ENCODE measurements at places on chromosomes 2 and 18.

DNA sequence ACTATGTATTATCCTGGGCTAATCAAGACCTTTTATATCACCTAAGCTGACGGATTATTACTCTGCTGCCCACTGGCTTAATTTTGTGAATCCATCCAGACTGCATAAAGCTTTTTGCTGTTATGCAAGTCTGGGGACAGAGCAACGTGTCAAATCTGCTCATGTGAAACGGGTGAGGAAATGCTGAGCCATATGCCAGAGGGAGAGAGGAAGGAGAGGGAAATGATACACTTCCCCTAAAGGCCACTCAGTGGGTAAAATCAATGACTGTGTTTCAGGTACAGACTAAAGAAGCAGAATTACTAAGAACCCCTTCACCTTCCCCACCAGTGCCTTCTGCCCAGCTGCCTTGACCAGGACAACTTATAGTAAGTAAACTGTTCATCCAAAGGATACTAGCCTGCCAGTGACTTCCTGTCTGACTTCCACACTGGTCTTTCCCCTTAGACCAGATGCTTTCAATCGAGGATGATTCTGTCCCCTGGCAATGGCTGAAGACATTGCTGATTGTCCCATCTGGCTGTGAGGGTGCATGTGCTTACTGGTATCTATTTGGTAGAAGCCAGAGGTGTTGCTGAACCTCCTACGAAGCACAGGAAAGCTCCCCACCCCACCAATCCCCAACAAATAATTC, 43.0 kb downstream of the STAT1 start:
- no peak for DNase-seq

DNA sequence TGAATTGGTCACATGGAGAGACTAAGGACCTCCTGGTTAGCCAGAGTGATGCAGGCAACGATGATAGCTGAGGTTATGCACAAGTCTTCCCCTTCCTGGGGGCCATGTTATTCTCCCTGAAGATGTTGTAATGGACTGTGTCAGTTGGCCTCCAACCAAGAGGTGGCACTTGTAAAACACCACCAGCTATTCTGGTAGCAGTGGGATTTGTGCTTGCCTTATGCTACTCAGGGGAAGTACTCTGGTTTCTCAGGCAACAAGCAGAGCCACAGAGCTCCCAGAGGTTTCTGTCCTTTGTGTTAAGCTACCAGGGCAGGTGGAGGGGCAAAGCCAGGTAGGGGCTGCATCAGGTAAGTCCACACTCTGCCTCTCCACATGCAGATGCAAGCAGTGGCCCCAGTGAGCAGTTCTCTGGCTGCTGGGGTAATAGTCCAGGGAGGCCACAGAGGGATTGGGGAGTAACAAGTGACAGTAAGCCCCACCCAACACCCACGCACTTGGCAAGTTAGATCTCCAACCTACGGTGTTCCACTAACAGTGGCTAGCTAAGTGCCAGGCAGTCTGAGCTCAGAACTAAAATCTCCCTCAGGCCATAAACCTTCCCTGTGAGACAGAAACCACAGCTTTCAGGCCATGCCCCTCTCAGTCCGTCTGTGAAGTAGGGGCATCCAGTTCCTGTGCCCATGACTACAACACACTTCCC, 99.7 kb downstream of the RND3 start:
- DNase-seq, result no peak

DNA sequence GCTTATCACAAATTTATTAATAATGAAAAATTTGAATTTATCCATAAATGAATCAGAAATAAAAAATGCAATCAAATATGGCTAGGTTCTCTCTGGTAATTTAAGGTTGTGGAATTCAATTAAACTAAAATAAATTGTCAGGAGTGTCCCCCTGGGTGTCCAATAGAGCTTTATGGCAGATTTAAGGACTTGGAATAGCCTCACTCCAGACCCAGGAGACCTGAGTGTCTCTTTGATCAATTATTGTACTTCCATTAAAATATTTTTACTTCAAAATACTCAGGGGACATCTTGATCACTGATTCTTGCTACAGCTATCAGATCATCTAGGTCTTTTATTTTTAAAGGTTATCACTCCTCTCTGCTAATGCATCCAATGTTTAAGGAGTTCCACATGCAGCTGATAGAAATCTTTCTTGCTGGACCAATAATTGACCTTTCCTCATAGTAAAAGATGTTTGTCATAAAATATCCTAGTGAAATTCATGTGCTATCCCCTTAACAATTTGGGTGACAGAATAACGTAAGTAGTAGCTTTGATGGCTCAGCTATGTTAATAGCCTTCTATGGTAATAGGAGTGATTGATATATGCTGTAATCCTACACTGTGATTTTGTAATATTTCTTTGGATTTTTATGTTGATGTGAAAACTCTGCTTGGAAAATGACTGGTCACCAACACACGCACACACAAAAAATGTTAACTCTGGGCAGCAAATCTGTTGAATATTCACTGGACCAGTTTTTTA, 395.3 kb downstream of the NYAP2 start:
- no peak for DNase-seq

DNA sequence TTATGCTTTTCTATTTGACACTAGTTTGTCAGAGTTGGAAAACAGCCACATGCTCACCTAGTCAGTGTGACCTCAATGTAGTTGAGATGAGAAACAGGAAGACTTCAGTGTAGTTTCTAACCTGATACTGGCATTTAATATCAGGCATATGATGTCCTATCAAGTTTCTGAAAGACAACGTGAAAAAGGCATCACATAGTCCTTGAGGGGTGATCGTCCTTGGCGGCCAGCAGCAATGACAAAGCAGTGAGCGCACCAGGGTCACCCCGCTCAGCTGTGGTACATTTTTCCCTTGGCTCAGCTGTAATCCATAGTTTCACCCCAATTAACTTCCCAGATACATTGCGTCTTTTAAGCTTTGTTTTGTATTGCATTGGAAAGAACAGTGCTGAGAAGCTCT, 4.3 kb downstream of the HSPE1 start:
- DNase-seq, result no peak

- no peak for DNase-seq
Measured at GRCh38 chr2:28747714-28748113, 3.9 kb upstream of the PPP1CB start.

GRCh38 chr2:223232896-223233295, 180.9 kb downstream of the KCNE4 start:
- no peak for DNase-seq

DNA sequence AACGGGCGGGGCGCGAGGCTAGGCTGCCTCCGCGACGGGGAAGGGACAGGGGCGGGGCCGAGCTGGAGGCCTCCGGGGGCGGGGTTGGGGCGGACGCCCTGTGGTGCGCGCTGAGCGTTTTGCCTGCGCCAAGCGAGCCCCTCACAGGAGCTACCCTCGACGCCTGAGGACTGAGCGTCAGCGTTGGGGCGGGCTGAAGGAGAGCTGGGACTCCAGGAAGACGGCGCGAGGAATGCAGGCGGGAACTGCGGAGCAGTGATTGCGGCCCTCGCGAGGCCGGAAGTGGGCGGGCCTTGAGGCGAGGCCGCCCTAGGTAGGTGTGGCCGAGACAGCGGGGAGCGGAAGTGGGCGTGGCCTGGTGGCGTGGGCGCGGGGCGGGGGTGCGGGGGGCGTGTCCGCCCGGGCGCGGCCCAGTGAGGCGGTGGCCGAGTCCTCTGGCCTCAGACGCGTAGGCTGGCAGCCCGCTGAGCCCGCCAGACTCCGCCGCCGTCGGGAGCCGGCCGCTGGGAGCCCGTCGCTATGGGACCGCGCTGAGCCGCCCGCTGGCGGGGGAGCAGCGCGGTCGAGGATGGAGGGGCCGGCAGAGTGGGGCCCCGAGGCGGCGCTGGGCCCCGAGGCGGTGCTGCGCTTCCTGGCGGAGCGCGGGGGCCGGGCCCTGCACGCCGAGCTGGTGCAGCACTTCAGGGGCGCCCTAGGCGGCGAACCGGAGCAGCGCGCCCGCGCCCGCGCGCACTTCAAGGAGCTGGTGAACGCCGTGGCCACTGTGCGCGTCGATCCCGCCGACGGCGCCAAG, at the start of the genes SEPTIN10 and SOWAHC:
TSS of gene SEPTIN10 (minus strand) at position 45 of the 793 bp plus-strand sequence. CDS start 139 bp downstream, outside the sequence.
TSS of gene SOWAHC (plus strand) at position 443 of the 793 bp plus-strand sequence. CDS start at position 569, 126 bp downstream.
- DNase-seq, result peak; percentile 91

- DNase-seq, result peak; percentile 28
Measured at GRCh38 chr2:240236217-240237111, 96.0 kb upstream of the OTOS start.

- no peak for DNase-seq
Measured at GRCh38 chr2:86274918-86275275, 62.5 kb downstream of the REEP1 start.

- DNase-seq, result no peak
Measured at GRCh38 chr2:61878761-61879160, 9.7 kb downstream of the CCT4 start.

DNA sequence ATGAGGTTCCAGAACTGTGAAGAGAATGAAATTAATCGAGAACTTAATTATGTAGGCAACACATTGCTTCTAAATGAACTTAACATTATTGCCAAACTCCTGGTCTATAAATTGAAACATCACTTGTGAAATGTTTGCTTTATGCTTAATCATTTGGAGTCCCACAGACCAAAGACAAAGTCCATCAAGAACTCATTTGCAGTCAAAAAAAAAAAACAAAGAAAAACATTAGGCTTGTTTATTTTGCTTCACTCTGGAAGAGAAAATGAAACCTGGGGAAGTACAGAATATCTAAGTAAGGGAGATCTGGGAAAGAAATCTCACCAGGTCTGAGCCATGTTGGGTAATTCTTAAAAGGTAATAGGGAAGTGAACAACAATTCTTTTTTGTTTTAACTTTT, 1363.5 kb upstream of the DDX18 start:
- no peak for DNase-seq

DNA sequence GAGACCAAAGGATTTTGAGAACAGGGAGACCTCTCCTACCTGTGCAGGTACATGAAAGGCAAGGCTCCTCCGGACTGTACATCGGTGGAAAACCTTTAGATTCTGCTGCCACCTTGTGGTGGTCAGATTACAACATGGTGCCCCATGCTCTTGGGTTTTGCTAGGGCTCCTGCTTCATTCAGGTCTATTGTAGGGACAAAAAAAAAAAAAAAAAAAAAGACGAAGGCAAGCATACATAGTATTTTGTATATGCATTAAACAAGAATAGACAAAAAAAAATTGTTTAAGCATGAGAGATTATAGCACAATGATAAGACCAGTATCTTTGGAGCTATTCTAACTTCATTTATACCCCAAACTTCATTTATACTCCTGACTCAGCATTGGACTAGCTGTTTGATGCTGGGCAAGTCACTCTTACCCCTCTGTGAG, 27.4 kb upstream of the SPR start:
- no peak for DNase-seq
